SK-N-DZ (cell line): ENCODE measurements at places on chromosomes 5 and 9.

DNA sequence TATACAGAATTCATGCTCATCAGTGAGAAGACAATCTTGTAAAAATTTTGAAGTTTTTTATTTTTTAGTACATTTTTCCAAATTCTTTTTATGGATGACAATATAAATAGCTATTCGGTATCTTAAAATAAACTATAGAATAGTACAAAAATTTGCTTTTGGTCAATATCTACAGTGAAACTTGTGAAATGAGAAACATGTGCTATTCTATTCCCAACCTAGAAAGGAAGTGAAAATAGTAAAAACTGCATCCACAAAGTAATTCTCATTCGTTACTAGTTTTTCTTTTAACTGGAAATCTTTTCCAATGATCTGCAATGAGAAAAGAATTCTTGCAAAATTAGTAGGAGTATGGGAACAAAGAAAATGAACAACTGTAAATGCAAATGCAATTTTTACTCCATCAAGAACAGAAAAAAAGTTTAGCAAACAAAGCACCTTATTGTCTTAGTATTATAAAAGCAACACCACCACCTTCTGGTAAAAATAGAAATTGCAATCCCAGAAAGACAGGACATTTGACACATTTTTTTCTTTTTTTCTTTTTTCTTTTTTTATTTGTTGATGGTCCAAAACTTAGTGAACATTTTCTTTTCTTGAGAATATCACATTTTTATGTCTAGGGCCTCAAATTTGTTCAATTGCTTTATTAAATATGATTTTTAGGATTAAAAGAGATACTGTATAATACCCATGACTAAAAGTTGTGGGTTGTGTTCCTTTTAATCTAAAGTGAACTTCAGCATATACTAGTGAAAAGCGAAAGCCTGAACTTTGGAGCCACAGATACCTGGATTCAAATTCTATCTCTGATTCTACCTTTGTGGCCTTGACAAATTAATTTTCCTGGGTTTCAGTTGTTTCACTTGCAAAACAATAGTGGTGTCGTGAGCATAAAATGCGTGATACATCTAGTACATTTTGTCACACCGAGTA lies 72.3 kb downstream of the SLCO4C1 start:
- peak; percentile 50 for DNase-seq

DNA sequence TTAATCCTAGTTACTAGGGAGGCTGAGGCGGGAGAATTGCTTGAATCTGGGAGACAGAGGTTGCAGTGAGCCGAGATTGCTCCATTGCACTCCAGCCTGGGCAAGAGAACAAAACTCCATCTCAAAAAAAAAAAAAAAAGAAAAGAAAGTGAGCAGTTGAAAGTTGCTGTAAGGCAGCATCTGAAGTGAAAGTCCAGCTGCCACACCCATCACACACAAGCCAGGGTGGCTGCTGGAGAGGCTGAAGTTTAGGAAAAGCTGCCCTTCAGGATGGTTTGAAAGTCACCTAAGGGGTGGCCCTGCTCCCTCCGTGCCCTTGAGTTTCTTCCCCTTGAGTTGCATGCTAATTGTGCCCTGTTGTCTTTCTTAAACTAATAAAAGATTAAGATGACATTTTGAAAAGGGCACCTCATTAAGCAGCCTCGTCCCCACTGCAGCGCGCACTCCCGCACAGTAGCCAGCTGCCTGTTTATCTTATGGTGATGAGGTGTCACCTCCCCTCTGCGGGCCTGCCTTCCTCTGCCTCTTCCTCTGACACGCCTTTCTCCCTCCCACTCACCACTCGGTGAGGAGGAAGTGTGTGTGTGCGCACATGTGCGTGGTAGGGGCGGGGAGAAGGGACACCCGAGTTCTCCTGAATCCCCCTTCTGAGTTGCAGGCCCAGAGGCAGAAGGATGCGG lies 104.2 kb upstream of the PANK3 start:
- DNase-seq: no peak

- DNase-seq: no peak
Observed at GRCh38 chr5:118561235-118561634, 427.1 kb downstream of the DTWD2 start.

DNA sequence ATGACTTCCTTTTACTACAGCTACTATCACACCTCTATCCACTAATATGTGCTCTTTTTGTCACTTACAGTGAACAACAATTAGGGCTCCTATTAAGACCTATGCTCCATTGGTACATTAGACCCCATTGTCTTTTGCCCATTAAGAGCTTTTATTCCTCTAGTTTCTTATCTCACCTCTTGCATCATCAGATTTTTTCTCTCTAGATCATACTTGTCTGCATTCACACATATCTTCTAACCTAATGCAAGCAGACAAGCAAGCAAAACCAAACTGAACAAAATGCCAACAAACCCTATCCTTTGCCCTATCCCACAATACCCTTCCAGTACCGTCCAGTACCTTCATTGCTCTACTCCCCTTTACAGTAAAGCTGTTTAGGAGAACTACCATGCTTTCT lies 10.1 kb upstream of the RBM27 start:
- no peak for DNase-seq

GRCh38 chr5:161442471-161442870 lies 104.1 kb downstream of the GABRB2 start:
- DNase-seq: no peak

GRCh38 chr5:107937204-107937603 lies 266.5 kb upstream of the EFNA5 start:
- no peak for DNase-seq

GRCh38 chr5:172098883-172099282 lies 89.1 kb downstream of the STK10 start:
- DNase-seq: no peak

DNA sequence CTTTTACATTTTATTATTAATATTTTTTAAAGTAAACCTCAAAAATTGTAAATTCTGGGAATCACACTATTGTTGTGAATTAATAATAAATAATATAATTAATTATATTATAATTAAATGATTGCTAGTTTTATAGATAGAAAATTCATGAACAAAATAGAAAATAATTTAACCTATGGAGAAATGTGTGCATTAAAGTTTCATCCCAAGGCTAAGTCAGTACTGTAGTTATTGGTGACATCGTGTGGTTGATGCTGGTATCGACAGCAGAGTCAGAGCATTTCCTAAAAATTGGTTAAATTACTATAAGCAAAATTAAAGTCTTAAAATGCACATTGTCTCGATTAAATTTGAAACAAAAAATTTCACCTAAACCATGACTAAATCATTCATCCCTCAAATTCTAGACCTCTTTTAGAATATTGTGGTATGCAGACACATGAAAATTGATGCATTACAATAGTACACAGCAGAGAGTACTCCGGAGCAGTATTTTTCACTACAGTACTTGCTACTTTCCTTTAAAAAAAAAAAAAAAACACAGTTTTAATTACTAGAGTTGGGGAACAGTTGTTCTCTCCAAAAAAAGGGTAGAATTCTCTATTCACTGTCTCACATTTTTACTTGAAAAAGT lies 73.9 kb downstream of the RORB start:
- peak; percentile 49 for DNase-seq

DNA sequence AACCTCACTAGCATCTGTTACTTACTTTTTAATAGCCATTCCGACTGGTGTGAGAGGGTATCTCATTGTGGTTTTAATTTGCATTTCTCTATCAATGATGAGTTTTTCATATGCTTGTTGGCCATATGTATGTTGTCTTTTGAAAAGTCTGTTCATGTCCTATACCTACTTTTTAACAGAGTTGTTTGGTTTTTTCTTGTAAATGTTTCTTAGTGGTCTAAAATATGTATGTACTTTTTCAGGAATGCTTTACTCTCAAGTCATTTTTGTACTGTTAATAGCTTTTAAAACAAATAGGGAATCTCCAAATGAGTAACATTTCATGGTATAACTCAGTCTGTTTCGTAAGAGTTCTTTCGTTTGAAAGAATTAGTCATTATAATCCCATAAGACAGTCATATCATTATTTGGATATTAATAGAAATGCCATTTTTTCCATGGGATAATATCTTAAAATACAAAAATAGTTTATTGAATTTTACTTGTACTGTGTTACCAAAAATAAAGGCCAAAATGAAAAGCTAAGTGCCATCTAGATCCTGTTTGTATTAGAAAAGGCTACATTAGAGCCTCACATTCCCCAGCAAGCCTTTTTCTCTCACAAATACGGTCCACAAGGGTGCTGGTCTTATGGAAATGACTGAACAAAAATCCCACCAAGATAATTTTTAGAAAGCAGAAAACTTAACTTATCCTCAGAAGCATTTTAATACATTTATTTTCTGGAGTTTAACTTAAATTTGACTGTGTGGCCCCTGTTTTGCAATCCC lies 247.7 kb downstream of the PJA2 start:
- no peak for DNase-seq

DNA sequence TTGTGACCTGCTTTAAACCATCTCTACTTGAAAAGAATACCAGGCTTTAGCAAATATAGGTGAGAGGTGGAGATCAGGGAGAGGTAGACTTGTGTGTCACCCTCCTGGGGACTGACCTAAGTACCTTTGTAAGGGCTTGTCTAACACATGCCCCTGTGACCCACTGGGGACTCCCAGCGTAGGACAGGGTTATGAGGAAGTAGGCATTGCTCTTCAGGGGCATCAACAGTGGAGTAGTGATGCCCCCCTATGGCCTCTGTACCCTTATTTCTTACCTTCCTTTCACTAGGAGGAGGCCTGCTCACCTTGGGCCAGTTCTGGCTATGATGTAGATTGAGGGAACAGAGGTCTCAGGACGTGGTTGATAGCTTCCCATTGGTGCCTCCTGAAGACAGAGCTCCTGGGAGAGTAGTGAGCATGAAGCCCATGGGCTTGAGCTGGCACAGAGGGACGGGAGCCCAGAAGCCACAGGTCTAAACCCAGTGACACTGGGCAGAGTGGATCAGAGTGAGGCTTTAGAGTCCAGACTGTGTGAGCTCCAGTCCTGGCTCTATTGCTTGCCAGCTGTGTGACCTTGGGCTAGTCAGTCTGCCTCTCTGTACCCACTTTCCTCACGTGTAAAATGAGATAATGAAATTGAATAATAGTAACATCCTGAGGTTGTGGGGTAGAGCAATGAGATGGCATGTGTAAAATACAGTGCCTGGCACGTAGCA lies 191.7 kb downstream of the AOPEP start:
- DNase-seq: no peak

DNA sequence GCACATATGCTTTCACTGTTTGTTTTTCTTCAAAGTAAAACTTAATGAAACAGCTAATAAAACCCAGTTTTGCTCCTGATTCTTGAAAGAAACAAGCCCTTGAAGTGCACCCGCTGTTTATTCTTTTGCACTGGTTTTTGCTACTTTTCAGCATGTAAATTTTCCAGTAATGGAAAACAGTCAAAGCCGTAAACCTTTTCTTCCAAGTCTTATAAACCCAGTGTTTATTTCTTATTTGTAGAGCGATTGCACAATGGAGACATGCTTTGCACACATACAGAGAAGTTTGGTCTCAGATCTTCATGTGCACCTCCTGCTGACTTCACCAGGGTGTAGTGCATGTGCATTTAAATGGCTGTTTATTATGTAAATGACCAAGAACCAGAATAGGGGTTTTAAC lies 51.8 kb downstream of the ATG10 start:
- DNase-seq: no peak
